Fibroblast of skin of left quadriceps (primary cell): ENCODE measurements at places on chromosomes 12 and 14.

DNA sequence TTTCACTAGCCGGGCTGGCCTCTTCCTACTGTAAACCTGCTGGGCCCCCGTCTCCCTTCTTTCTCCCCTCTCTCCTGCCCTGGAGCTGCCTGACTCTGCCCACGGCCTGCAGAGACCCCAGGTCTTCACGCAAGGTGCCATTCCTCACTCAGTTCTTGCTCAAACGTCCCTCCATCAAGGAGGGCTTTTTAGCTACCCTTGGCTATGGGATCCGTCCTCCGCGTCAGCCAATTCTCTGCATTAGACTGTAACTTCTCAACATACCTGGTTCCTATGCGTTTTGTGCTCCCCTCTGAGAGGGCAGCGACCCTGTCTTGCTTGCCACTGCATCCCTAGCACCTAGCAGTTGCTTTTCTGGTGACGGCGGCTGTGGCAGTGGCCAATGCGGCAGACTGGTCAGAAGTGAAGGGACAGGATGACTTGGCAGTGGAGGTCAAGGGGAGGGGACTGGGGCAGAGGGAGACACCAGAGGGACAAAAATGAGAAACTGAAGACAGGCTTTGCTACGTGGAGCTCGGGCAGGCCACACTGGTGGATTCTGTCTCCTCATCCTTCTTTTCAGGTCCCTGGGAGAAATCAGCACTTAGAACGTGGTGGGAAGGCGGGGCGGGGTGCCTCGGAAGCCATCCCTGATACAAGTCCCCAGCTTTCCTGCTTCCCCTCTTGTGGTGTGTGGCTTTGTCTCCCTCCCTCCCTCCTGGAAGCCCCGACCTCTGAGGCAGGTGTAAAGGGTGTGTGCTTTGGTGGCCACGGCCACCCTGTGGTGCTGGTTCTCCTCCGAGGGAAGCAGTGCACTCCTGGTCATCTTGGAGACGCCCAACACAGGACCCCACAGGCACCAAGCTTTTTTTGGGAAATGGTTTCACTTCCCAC, 1.8 kb downstream of the B3GNT4 start:
- DNase-seq = no peak

DNA sequence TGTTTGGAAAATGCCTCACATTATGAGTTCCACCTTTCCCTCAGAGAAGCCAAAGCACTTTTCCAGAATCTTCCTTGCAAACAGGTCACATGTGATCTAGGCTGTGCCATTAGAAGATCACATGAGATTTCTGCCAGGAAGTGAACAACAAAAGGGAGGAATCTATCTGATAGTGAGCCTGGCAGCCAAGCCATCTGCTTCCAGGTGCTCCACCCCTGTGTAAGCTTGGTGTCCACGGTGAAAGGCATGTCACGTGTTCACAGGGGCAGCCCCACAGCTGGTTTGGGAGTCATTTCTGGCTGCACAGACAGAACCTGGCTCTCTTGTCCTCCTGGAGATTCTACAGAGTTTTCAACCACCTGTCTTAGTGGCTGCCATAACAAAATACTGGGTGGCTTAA, 3.5 kb upstream of the KSR2 start:
- no peak for DNase-seq

- no peak for DNase-seq
Measured at GRCh38 chr12:45050751-45051571, at the start of gene DBX2. TSS of gene DBX2 (minus strand) at chr12:45051099. CDS start at chr12:45050927, 172 bp downstream.

- no peak for DNase-seq
Measured at GRCh38 chr14:99246536-99247097, 25.4 kb downstream of the BCL11B start.

- DNase-seq = no peak
Measured at GRCh38 chr12:76890151-76891143, 11.6 kb upstream of the CSRP2 start.

GRCh38 chr12:54428050-54429013, 9.3 kb upstream of the ITGA5 start:
- peak; percentile 53 for DNase-seq

DNA sequence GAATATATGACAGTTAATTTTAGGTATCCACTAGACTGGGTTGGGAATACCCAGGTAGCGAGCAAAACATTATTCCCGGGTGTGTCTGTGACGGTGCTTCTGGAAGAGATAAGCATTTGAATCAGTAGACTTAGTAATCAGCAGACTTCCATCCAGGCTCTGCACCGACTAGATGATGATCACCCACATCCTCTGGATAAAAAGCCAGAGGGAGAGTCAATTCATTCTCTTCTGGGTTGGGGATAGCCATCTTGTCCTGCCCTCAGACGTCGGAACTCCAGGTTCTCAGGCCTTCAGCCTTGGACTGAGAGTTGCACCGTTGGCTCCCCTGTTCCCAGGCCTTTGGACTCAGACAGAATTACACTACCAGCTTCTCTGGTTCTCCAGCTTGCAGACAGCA, 168.0 kb downstream of the PHLDA1 start:
- DNase-seq = no peak

- no peak for DNase-seq
Measured at GRCh38 chr12:107590413-107590812, 95.2 kb upstream of the PWP1 start.

- DNase-seq = no peak
Measured at GRCh38 chr12:53502331-53502730, 1.2 kb downstream of the TARBP2 start.

GRCh38 chr12:95623554-95624170, 72.4 kb upstream of the USP44 start:
- peak; percentile 76 for DNase-seq

DNA sequence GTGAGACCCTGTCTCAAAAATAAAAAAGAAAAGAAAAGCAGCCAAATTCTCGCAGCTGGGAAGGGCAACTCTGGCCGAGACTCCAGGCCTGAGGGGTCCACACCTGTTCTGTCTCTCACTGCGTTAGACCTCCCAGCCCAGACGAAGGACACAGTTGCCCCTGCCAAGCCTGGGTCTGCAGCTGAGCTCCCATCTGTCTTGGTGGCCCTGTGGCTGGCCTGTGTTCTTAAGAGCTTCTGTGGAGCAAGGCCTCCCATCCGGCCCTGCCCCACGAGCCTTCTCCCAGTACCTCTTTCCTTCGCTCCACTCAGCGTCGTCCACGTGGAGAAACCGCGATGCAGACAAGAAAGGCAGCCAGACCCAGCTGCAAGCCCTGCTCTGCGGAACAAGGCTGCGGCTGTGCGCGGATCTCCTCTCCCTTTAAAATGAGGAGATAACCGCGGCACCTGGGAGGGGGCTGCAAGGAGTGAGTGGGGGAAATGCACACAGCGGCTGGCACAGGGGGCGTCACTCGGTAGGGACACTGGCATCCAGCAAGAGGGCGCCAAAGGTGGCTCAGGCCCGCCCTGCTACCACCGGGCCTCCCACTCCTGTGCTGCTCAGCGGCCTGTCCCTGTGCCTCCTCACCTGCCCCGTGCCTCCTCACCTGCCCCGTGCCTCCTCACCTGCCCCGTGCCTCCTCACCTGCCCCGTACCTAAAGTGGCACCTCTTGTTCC, 42.4 kb downstream of the LRRC74A start:
- no peak for DNase-seq

- DNase-seq = no peak
Measured at GRCh38 chr14:99401621-99402284, 78.9 kb downstream of the SETD3 start.

DNA sequence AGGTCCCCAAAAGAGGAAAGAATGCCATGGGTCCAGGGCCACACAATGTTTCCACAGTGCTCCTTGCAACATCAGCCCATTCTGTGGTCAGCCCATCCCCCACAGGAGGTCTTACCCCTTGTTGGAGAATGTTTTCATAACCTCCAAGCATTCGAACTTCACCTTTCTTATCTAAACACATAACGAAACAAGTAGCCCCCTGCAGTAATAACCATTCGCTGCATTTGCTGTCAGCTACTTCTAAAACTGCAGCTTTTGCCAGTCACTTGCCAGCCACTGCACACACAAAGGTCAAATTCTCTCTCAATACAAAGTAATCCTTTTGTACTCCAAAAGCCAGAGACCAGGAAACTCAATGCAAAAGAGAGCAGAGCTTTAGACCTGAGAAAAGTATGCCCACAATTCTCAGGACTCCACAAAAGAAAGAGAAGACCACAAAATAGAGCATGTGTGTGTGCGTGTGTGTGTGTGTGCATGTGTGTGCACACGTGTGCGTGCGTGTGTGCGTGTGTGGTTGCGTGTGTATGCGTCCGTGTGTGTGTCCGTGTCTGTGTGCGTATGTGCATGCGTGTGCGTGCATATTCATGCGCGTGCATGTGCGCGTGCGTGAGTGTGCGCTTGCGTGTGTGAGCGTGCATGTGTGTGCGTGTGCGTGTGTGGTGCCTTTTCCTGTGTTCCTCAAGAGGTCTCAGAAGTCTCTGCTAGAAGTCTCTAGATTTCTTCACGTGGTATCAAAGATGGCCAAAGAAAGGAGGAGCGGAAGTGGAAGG, 31.7 kb upstream of the NINJ2 start:
- no peak for DNase-seq

- no peak for DNase-seq
Measured at GRCh38 chr14:87264272-87264785, 728.7 kb downstream of the GALC start.

- DNase-seq = no peak
Measured at GRCh38 chr14:65471038-65471878, 58.7 kb downstream of the FUT8 start.

DNA sequence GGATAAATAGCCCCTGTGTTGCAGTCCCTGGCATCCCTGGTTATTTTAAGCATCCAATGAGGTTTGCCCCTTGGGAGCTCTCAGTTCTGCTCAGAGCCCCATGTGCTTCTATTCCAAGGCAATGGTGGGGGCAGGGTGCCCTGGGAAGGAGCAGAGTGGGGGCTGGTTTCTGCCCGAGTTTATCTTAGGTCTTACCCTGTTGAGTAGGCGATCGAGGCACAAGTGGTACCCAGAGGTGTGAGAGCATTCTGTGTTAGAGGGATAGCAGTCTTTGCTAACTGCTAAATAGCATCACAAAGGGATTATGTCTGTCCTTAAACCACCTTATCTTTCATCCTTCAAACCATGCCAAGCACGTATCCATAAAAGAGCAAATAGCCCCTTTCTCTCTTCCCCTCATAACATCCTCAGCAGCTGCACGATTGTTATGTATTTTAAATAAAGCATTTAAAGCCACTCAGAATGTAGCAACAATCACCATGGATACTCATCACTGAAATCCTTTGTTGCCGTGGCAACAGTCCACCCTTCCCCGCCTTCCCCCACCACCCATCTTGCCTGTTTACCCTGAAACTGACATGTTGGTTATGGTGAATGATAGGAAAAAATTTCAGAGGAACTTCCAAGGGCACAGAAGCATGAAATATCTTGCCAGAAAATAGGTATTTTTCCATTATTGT, 139.3 kb downstream of the PTPN11 start:
- DNase-seq = no peak

- DNase-seq = peak; percentile 70
Measured at GRCh38 chr12:67765776-67766766, 117.5 kb downstream of the DYRK2 start.

GRCh38 chr14:21510735-21511657, at the start of gene METTL3:
TSS of gene METTL3 (minus strand) at chr14:21511340. CDS start at chr14:21511223, 117 bp downstream.
- DNase-seq = peak; percentile 98

DNA sequence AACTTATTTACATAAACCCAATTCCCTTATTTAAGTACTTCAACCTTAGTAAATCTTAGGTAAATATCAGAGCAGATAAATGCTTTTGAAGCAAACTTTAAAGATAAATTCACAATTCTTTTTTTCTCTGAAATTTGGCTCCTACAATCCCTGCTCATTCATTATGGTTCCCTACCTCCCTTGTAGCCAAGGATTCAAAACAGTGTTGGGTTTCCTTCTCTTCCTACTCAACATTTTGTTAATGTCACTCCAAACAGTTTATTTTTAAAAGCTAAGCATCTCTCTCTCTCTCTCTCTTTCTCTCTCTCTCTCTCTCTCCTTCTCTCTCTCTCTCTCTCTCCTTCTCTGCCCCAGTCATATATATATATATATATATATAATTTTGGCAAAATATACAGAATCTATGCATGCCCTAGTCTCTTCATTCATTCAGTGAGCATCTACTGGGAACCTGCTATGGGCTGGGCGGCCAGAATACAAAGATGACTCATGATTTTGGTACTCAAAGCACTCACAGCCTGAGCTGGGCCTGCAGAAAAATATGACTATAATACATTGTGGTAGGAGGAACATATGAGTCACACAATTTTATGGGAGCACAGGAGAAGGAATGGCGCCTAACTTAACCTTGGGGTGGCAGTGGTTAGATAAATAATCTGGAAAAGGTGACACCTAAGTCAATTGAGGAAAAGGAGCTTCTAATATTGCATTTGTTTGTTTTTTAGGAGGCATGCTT, 123.7 kb upstream of the DHRS4 start:
- DNase-seq = peak; percentile 94

DNA sequence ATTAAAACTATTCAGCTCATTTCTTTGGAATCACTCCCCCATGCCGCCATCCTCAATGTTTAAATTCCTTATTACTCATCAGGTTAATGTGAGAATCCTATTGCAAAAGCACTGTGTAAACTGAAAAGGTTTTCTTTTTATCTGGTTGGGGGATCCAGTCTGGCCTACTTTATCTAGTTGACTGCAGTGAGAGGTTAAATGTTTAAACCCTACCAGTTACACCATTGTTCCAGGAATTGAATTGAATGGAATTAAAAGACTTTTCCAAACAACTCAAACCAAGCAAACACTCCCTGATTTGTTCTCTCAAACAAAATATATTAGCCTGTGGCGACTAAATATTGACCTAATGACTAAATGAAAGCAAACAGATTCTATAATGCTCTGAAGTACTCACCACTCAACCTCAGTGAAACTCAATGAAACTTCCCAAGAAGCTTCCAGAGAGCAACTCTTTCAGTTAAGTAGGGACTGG, 100.5 kb downstream of the VEZT start:
- DNase-seq = peak; percentile 81

GRCh38 chr14:91146661-91147060, 32.8 kb downstream of the DGLUCY start:
- DNase-seq = no peak

DNA sequence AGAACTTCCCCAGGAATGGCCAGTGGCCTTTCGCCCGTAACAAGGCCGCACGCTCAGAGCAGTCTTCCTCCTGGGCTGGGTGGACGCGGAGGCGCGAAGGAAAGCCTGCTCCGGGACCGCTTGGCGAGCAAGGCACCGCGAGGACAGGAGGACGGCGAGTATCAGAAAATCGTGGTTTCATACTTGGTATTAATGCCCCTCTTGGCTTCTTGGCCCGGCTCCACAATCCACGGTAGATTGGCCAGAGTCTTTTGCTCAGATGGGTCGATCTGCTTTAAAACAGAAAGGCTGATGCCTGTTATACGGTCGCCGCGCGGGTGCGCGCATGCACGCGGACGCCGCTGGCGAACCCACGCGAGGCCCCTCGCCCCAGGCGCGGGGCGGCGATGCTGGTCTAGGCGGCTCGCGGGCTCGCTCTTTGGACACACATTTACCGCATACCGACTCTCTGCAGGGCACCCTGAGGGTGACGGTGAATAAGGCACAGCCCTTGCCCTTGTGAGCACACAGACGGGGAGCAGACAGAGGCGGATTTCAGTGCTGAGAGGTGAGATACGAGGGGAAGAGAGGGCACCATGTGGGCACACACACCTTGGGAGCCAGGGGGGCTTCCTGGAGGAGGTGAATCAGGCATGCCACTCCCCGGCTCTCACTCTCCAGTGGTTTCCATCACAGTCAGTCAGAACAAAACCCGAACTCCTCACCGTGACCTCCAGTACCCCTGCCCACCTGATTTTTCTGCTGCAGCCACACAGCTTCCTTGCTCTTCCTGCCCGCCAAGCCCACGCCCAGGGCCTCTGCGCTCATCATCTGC, 100.7 kb downstream of the APAF1 start:
- DNase-seq = no peak

GRCh38 chr12:6313326-6313940, 3.0 kb downstream of the PLEKHG6 start:
- no peak for DNase-seq
